Mesenchymal stem cell (in vitro differentiated cells and primary cell): ENCODE measurements at places on chromosomes 6 and 20.
A peak's percentile ranks its signal among the peaks of the same experiment; 100 is the strongest.

- H3K4me3 ChIP-seq, result no peak overlapping the region
- H3K27me3 ChIP-seq, result peaks cover 8% of the 10 kb centered on the region
- H3K4me1 ChIP-seq, result peaks cover 2% of the 10 kb centered on the region
- DNase-seq, result no peak
- peaks cover 3% of the 10 kb centered on the region for H3K36me3 ChIP-seq
These were observed 25.3 kb upstream of the CD83 start for GRCh38 chr6:14092316-14092715.

DNA sequence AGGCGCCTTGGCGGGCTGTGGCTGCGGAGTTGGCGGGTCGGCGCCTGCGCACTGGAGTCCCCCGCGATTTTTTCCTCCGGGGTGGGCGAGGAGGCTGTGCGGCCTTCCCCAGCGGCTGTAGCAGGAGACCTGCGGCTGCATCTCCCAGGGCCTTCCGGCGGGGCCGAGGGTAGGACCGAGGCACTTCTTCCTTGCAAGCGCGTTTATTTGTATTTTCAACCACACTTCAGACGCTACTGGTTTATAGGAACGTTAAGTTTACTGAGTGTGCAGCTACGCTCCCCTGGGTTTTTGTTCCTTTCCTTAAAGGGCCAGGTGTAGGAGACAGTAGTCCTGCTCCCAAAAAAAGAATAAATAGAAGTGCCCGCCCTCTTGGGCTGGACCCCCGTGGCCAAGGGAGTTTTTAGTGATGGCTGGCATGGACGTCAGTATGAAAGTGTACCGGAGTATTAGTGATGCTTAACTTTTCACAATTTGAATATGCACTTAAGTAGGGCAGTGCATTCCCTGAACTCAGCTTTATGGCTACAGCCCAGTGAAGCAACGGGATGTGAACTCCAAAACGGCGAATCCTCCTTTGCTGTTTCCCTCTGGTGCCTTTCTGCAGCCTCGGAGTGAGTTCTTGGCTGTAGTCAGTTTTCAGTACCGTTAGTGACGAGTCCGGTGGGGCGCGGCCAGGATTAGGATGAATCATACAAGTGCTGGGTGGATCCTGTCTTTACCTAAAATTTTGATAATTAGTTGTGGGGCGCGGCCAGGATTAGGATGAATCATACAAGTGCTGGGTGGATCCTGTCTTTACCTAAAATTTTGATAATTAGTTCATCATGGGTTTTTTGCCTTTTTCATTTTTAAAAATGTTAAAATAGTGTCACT lies 1.0 kb upstream of the FBXO5 start:
- peak overlapping the region; percentile 95 for H3K27ac ChIP-seq
- DNase-seq, result peak; percentile 78
- H3K4me1 ChIP-seq, result peaks cover 2% of the 10 kb centered on the region
- peaks cover 3% of the 10 kb centered on the region for H3K36me3 ChIP-seq

DNA sequence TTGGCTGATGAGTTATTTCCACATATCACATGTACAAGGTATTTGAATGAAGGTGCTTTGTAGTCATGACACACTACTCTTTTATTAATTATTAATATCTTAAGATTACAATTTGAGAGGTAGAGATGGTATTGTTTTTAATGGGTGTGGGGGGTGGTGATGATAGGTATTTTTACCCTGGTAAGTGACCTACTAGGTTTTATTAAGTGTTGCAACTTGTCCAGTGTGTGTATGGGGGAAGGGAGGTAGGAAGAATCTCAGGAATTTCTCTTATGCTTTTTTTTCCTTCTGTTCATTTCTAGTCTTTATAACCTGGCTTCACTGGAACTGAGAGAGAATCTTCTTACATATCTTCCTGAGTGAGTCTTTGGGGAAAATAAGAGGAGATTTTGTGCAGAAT lies 101.4 kb downstream of the LRRC1 start:
- peaks cover 4% of the 10 kb centered on the region for H3K4me1 ChIP-seq
- no peaks in the 10 kb centered on the region for H3K27me3 ChIP-seq
- peak; percentile 9 for DNase-seq
- H3K4me3 ChIP-seq, result no peak overlapping the region

GRCh38 chr20:6641012-6641411 lies 126.5 kb upstream of the BMP2 start:
- H3K36me3 ChIP-seq, result no peaks in the 10 kb centered on the region
- peaks cover 9% of the 10 kb centered on the region for H3K27me3 ChIP-seq
- no peak for DNase-seq
- no peaks in the 10 kb centered on the region for H3K4me1 ChIP-seq
- H3K4me3 ChIP-seq, result no peak overlapping the region

- H3K27ac ChIP-seq, result no peak overlapping the region
- peaks cover 91% of the 10 kb centered on the region for H3K36me3 ChIP-seq
- no peaks in the 10 kb centered on the region for H3K27me3 ChIP-seq
These were observed 97.9 kb downstream of the SSR1 start for GRCh38 chr6:7215131-7215530.

DNA sequence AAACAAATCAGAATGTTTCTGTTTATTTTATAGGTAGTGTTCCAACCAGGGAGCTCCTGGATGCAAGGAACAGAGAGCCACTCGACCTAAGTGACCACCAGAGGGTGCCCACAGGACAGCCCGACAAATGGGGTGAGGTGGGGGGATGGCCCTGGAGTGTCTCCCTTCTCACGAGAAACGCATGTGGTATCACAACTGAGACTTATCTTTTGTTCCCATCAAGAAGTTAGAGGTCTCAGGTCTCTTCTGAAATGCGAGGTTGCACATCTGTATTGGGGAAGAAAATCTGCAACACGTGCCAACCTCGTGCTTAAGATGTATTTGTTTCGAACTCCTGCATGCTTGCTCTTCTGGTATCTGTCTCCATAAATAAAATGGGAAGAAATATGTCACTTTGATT lies 104.0 kb downstream of the ISM1 start:
- DNase-seq, result peak; percentile 44
- H3K27ac ChIP-seq, result no peak overlapping the region
- no peak overlapping the region for H3K4me3 ChIP-seq
- H3K4me1 ChIP-seq, result no peaks in the 10 kb centered on the region
- no peaks in the 10 kb centered on the region for H3K36me3 ChIP-seq

GRCh38 chr6:25006565-25007001 lies 70.8 kb upstream of the RIPOR2 start:
- DNase-seq, result peak; percentile 68
- H3K27ac ChIP-seq, result peak overlapping the region; percentile 9
- H3K4me3 ChIP-seq, result no peak overlapping the region
- H3K4me1 ChIP-seq, result peaks cover 6% of the 10 kb centered on the region
- H3K36me3 ChIP-seq, result no peaks in the 10 kb centered on the region

DNA sequence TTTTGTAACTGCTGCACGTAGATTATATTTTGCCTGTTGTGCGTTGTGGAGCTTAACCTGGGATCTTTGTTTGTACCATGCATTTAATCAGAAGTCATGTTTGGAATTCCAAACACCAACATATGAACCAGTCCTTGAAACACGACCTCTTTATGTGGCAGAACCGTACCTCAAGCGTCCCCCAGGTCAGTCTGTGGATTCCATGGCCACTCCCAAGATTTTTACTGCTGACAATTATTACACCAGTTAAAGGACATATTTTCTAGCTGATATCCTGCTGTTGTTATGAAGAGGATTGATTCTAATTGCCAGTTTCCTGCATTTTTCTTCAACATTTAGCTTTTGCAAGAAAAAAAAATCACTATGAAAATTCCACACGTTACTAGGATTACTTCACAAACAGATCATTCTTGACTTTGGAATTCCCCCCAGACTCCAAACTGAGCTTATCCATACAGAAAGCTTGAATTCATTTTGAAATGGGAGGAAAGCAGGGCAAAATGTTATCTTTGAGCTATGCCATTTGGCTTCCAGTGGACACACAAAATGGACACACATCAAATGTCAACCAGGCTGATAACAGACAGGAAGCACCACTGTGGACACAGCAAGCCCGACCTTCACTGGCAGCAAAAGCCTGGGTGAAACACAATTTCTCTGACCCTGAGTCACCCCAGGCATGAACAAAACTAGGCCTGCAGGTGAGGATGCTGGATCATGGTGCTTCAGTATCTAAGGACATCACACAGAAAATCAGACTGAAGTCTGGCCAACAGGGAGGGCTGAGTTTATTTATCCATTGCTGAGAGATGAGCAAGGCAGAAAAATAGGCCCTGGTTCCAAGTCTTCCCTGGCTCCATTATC lies 542.9 kb upstream of the JAG1 start:
- peaks cover 4% of the 10 kb centered on the region for H3K4me1 ChIP-seq
- DNase-seq, result peak; percentile 40
- peaks cover 5% of the 10 kb centered on the region for H3K27me3 ChIP-seq

GRCh38 chr20:58150772-58151171 lies 77.7 kb downstream of the ANKRD60 start:
- H3K27me3 ChIP-seq, result peaks cover 73% of the 10 kb centered on the region
- no peaks in the 10 kb centered on the region for H3K36me3 ChIP-seq
- no peaks in the 10 kb centered on the region for H3K4me1 ChIP-seq

DNA sequence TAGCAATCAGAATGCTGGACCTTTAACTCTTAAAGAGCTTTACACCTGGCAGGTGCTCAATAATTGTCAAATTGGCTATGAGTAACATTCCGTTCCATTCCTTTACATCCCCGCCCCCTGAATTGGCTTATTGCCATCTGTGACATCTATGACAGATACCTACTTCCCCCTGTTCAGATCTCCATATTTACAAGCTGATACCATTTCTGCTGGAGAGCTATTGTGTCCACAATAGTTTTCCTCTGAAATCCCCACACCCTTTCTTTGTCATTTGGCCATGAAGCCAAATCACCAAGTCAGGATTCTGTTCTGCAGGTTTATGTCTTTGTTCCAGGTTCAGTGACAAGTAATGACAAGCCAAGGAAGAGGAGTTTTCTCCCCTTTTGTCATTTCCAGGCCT lies 3.2 kb downstream of the CDH26 start:
- H3K36me3 ChIP-seq, result no peaks in the 10 kb centered on the region
- no peak for DNase-seq
- no peak overlapping the region for H3K4me3 ChIP-seq
- H3K27ac ChIP-seq, result no peak overlapping the region
- no peaks in the 10 kb centered on the region for H3K4me1 ChIP-seq
- H3K27me3 ChIP-seq, result no peaks in the 10 kb centered on the region

DNA sequence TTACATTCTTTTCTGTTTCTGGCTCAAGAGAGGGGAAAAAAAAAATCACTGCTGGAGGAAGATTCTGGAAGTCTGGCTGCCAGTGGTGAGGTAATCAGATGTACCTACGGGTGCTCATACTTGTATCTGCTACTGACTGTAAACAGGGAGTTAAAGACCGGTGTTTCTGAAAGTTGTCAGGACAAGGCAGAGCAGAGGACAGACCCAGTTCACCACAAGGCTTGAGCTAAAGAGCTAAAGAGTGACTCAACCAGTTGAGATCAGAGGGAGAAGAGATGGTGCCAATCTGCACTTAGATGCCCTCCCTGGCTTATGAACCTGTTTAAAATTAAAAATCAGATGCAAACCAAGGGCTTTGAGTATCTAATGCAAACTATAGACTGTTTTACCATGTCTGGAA lies 55.4 kb downstream of the CEP162 start:
- no peak overlapping the region for H3K27ac ChIP-seq
- H3K4me1 ChIP-seq, result no peaks in the 10 kb centered on the region

- H3K4me1 ChIP-seq, result peaks cover 34% of the 10 kb centered on the region
- peaks cover 13% of the 10 kb centered on the region for H3K27me3 ChIP-seq
- peak; percentile 27 for DNase-seq
- no peaks in the 10 kb centered on the region for H3K36me3 ChIP-seq
- H3K4me3 ChIP-seq, result no peak overlapping the region
These were observed 1.4 kb downstream of the FGD2 start for GRCh38 chr6:37006793-37007339.

DNA sequence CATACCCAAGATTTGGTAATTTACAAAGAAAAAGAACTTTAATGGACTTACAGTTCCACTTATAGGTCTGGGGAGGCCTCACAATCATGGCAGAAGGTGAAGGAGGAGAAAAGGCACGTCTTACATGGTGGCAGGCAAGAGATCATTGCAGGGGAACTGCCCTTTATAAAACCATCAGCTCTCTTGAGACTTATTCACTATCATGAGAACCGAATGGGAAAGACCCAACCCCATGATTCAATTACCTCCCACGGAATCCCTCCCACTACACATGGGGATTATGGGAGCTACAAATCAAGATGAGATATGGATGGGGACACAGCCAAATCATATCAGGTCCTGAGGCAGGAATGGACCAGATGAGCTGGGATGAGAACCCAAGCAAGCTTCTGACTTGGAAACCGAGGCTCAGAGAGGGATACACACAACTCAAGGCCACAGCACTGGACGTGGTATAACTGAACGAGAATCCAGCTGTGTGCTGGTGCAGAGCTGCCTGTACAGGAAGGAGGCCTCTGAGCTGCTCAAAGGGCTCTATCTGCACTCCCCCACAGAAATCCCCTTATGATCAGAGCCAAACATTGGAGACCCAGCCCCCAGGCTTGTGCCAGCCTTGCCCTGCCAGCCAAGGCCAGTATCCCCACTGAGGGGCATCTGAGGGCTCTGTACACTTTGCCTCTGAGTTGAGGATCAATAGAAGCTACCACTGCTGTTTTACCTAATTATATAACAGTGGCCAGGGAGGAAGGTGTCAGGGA lies 137.8 kb downstream of the CEBPB start:
- no peak overlapping the region for H3K4me3 ChIP-seq
- no peak overlapping the region for H3K27ac ChIP-seq
- no peaks in the 10 kb centered on the region for H3K4me1 ChIP-seq
- no peak for DNase-seq
- H3K27me3 ChIP-seq, result no peaks in the 10 kb centered on the region

GRCh38 chr6:20204512-20204894 lies 7.8 kb downstream of the MBOAT1 start:
- H3K27ac ChIP-seq, result no peak overlapping the region
- H3K4me3 ChIP-seq, result no peak overlapping the region
- H3K4me1 ChIP-seq, result peaks cover 3% of the 10 kb centered on the region
- H3K27me3 ChIP-seq, result no peaks in the 10 kb centered on the region

DNA sequence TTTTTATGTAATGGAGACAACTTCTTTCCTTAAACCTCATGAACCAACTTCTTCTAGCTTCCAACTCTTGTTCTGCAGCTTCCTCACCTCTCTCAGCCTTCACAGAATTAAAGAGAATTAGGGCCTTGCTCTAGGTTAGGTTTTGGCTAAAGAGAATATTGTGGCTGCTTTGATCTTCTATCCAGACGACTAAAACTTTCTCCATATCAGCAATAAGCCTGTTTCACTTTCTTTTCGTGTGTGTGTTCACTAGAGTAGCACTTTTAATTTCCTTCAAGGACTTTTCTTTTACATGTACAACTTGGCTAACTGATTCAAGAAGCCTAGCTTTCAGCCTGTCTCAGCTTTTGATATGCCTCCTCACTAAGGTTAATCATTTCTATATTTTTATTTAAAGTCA lies 596.1 kb upstream of the NRSN1 start:
- no peak overlapping the region for H3K27ac ChIP-seq
- H3K4me3 ChIP-seq, result no peak overlapping the region
- peaks cover 2% of the 10 kb centered on the region for H3K4me1 ChIP-seq
- no peak for DNase-seq
- no peaks in the 10 kb centered on the region for H3K27me3 ChIP-seq

GRCh38 chr6:130778946-130779657 lies 48.1 kb upstream of the SMLR1 start:
- H3K27ac ChIP-seq, result no peak overlapping the region
- no peaks in the 10 kb centered on the region for H3K27me3 ChIP-seq
- peak; percentile 73 for DNase-seq
- peak overlapping the region; percentile 48 for H3K4me3 ChIP-seq
- H3K4me1 ChIP-seq, result no peaks in the 10 kb centered on the region

GRCh38 chr6:40181367-40181766 lies 247.1 kb upstream of the MOCS1 start:
- DNase-seq, result no peak
- H3K36me3 ChIP-seq, result no peaks in the 10 kb centered on the region
- H3K4me1 ChIP-seq, result no peaks in the 10 kb centered on the region
- H3K27ac ChIP-seq, result no peak overlapping the region

GRCh38 chr6:154648888-154649205 lies 84.4 kb upstream of the SCAF8 start:
- no peak overlapping the region for H3K4me3 ChIP-seq
- peaks cover 2% of the 10 kb centered on the region for H3K4me1 ChIP-seq
- DNase-seq, result no peak
- H3K27me3 ChIP-seq, result no peaks in the 10 kb centered on the region
- no peaks in the 10 kb centered on the region for H3K36me3 ChIP-seq
